ENCODE measurements at places on chromosomes 2 and 18.

GRCh38 chr18:42922363-42922762 lies 193.1 kb downstream of the RIT2 start:
- no peak for DNase-seq

- DNase-seq = no peak
These were observed 45.6 kb upstream of the SLC1A4 start for GRCh38 chr2:64943387-64944150.

- DNase-seq = no peak
These were observed 109.7 kb downstream of the FOXI3 start for GRCh38 chr2:88342749-88343148.

GRCh38 chr18:46700066-46700824 lies 43.2 kb upstream of the LOXHD1 start:
- no peak for DNase-seq

DNA sequence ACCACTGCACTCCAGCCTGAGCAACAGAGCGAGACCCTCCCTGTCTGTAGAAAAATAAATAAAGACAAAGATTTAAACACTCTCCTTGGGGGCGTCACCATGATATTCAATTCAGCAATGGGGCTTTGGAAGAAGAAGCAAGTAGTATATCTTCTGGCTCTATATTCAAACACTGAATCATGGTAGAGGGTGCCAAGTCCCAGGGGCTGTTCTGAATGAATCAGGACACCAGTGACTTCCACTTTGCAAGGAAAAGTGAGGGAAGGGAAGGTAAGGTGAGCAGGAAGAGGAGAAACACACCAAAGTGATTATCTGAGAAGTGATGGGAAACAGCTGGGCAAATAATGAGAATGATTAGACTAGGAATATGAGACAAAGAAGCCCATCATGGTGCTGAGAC lies 80.5 kb downstream of the AAK1 start:
- no peak for DNase-seq

- no peak for DNase-seq
These were observed 17.2 kb upstream of the ASB1 start for GRCh38 chr2:238409341-238410199.

DNA sequence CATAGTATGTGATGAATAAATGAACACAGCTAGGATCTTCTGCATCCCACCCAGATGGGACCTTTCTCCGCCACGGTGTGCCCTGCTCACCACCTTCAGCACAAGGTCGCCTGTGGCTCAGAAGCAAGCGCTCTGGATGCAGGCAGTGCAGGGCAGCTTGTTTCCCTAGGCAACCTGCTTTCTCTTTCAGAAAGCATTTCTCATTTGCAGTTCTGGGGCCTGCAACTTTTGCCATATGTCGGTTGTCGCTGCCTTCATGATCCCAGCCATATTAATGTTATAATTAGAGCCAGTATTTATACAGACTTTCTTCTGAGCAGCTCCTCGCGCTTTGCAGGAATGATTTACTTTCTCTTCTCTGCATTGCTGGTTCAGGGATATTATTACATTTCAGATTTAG lies 692.8 kb downstream of the RNF144A start:
- DNase-seq = no peak

GRCh38 chr18:80254971-80255500 lies 7.7 kb upstream of the PARD6G start:
- DNase-seq = no peak

- DNase-seq = no peak
These were observed 119.2 kb downstream of the MAPK4 start for GRCh38 chr18:50679056-50679455.

DNA sequence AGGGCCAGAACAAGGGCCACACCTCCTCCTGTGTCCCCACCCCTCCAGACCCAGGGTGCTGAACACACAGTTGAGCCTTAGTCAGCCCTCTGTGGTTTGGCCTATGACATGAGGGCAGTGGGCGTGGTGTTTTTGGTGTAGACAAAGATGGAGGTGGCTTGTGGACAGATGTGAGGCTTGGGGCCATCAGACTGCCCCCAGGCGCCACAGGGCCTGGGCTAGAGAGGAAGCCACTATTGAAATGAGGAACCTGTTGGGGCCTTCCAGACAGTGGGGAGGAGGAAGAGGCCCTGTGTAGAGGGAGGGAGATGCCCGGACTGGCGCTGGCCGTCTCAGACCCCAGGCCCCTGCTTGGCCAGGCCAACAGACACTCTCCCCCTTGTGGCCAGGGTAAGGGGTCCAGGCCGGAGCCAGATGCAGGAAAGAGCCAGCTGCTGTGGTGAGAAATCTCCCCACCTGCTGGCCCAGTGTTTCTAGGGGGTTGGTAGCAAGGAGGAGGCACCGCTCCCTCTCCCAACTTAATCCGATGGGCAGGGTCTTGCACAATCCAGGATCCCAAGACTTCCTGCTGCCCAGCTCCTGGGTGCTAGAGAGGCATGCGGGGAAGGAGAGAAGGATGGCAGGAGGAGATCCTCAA lies 53.8 kb downstream of the SMAD7 start:
- no peak for DNase-seq

DNA sequence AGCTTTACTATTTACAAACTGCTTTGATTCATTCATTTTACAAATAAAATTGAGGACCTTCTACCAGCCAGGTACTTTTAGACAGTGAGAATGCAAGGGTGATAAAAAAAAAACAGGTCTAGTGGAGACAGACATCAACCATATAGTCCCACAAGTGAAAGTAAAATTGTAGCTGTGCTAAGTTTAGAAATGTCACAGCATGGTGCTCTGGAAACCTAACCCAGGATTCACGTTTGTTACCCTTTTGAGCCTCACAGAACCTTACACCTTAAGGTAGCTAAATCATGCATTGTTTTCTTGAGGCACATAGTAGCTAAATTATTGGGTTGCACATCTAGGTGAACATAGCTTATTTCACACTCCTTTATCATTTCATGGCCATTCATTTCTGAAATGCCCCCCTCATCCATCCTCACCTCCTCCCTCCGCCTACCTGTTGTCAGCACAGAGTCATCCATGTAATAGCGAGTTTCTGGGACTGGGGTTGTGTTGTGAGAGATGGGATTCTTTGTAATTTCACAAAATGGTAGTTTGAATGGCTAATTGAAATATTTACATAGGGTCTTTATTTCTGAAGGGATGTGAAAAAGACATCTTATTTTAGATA lies 7.1 kb downstream of the MTA3 start:
- no peak for DNase-seq
